Hematopoietic multipotent progenitor cell treated with erythropoietin and hydrocortisone succinate and interleukin-3 and kit ligand, for 4 days (in vitro differentiated cells): ENCODE measurements at places on chromosomes 11 and 22.

DNA sequence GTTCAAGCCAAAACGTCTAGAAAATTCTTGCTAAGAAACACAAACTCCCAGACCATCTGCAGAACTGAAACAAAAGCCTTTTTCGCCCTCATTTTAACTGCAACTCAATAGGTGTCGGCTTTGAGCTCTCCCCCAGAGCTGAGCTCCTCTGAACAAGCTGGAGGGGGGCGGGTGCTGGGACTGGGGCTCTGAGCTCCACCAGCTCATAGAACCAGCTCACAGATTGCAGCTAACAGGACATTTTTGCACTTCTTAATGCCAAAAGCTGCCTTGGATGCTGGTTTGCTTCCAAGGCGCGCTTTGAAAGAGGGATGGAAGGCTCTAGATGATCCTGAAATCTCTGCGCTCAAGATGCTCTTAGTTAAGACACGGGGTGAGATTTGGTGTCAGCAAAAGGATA is 6.0 kb upstream of the YWHAH start:
- DNase-seq: no peak

- DNase-seq: no peak
Measured at GRCh38 chr11:125588505-125588904, 4.1 kb upstream of the STT3A start.

GRCh38 chr22:36385491-36386350 is 2.0 kb downstream of the MYH9 start:
- DNase-seq: no peak

DNA sequence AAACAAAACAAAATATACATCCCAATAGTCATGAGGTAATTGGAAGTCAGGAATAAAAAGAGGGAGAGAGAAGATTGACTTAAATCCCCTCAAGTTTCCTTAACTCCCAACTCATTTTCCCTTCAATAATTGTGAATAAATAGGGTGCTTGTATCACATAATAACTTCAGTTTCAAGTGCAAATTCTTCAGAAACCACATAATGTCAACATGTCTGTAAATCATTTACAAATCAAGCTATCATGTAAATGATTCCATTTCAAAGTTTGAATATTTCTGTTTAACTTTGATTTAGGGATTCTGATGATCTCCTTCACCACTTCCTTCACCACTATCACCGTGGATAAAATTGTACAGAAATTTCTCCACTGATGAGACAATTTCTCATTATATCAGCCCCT is 23.2 kb downstream of the CASP5 start:
- no peak for DNase-seq

GRCh38 chr11:3855808-3856491 is 486 bp downstream of the STIM1 start:
- DNase-seq: peak; percentile 84

DNA sequence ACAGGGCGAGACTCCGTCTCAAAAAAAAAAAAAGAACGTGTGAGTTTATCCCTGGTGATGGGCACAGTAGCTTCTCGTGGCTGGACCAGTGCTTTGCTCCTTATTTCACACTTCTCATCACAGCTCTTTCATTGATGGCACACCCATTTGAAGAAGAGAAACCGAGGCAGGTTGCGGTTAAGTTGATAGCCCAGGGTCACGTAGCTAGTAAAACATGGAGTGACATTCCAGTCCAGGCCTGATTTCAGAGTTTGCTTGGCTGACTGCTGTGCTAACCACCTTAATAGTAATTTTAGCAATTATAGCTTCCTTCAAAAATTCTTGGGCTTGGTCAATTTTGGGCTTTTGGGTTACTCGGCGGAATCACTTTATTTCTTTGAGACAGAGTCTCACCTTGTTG is 25.8 kb downstream of the AP2A2 start:
- DNase-seq: no peak
